Stimulated activated CD4-positive, alpha-beta T cell treated with anti-CD3 and anti-CD28 coated beads, Interleukin-1b, Interleukin-23, amount 100 ng/mL, for 48 hours (primary cell): ENCODE measurements at places on chromosomes 7 and 10.
A peak's percentile ranks its signal among the peaks of the same experiment; 100 is the strongest.

DNA sequence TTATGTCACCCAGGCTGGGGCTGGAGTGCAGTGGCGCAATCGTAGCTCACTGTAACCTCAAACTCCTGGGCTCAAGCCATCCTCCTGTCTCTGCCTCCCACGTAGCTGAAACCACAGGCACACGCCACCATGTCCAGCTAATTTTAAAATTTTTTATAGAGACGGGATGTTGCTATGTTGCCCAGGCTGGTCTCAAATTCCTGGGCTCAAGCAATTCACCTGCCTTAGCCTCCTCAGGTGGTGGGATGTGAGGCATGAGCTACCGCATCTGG lies 123.2 kb upstream of the PARD3 start:
- no peak for DNase-seq

- DNase-seq: no peak
These were observed 219.4 kb downstream of the SEMA3E start for GRCh38 chr7:83429493-83429892.

GRCh38 chr7:99631295-99632109 lies 14.8 kb downstream of the ZSCAN25 start:
- peak; percentile 73 for DNase-seq

DNA sequence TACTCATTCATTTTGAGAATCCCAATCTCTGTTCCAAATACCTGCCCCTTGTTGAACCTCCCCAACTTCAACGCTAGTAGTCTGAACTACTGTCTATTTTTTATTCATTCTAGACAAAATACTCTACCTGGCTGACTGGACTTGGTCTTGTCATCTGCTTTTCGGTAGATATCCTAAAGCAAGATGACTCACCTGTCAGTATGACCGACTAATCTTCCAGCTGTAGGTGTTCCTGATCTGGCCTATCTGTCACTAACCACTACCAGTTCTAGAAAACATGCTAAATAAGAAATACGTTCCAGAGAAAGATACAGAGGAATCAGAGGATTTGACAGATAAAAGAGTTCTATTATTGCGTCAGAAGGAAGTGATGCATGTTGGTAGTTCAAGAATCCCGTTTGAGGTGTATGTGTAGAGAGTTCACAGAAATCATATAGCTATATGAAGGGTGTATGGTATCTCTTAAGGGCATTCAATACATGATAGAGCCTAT lies 81.1 kb downstream of the IDE start:
- DNase-seq: no peak

DNA sequence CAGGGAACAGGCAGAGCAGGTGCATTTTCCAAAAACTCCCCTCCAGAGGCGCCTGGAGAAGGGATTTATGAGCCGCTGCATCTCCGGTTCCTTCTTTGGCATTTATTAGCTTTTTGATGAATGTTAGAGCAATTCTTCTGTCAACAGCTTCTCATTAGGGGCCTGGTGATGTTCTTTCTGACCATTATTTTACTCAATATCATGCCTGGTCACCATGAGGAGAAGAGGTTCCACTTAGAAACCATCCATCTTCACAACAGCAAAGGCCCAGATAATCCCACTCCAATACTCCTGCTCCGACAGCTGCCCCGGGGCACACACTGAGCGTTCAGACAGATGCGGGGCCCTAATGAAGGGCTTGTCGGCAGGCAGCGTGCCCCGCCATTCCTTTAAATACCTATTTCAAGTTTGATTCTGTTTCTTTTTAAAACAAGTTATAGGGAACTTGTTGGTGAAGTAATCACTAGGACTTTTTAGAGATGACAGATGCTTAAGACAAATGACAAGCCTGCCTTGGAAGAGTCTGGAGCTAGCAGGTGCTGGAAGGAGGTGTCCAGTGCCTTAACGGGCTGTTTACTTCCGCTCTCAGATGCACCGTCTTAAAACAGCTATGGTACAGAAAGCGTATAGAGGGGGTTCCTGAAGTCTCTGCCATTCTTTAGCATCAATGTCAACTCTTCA lies 31.7 kb downstream of the ECHDC3 start:
- no peak for DNase-seq

- no peak for DNase-seq
These were observed 177.4 kb downstream of the SFMBT2 start for GRCh38 chr10:7233259-7233991.

- DNase-seq: no peak
These were observed 70.1 kb upstream of the RAB11FIP2 start for GRCh38 chr10:118116715-118117449.

DNA sequence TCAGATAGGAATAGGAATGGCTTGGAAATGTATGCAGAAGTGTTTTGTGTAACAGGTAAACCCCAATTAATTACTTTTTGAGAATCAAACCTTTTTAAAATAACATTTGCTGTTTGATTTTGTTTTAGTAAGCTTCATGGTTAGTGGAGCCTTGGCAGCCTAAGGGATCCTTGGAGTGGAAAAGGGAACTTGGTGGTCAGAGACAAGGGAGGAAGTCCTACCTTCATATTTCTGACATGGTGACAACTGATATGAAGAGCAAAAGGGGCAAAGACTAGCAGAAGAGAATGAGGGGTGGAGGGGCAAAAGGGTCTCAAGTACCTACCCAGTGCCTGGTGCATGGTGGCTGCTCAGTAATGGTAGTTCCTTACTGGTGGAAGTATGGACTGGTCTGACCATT lies 32.3 kb downstream of the AHCYL2 start:
- no peak for DNase-seq

- no peak for DNase-seq
These were observed 8.8 kb downstream of the PDAP1 start for GRCh38 chr7:99399597-99399996.

DNA sequence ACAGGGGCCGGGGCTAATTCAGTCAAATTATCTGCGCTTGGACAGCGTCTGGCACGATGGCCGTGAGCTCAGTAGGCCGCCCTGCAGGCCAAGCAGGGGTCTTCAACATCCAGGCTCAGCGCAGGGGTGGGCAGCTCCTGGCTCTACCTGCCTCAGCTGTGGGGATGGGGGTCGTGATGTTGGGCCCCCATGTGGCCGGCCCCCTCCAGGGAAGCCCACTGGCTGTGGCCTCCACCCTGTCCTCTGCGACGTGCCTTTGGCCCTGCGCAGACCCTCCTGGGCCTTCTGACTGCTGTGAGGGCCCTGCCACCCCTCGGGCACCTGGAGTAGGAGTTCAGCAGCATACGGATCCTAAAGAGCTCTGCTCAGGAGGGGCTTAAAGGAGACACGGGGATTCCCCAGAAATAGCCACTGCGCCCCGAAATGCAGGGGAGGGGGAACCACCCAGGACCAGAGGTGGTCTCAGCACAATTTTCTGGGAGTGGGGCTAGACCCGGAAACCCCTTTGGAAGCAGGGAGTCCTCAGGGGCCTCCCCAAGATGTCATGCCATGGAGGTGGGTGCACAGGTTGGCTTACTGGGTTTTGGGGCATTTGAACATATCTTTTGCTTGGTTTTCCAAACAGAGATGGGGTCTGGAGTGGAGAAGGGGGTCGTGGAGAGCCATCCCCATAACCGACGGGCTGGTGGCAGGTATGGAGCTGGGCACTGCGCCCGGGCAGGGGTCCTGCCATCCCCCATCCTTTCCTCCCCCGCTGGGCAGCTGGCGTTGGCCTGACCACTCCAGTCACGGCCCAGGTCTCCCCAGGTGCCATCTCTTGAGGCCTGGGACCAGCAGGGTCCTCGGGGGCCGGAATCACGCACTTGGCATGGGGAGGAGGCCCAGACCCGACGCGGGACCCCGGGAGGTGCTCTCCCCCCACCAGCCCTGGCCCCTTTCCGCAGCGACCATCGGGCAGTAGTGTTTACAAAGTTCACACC lies 4.0 kb upstream of the ADAP1 start:
- no peak for DNase-seq

- no peak for DNase-seq
These were observed 7.8 kb downstream of the ADAM12 start for GRCh38 chr10:126380352-126381076.

- no peak for DNase-seq
These were observed 53.2 kb upstream of the MTPN start for GRCh38 chr7:136030330-136030729.

DNA sequence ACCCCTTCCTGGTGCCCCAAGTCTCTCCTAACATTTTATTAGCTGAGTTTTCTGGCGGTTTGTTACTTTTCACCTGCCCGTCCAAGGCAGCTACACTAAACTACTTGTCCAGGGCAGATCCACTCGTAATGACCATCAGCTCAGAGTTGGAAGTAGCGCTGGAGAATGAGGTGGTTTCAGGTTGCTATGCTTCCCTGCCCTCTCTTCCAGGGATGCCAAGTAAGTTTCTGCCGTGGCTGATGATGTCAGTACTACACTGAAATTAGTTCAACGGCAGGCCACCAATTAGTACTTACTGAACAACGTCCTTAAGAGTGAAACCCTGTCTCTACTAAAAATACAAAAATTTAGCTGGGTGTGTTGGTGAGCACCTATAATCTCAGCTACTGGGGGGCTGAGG lies 55.2 kb downstream of the DIP2C start:
- DNase-seq: no peak

DNA sequence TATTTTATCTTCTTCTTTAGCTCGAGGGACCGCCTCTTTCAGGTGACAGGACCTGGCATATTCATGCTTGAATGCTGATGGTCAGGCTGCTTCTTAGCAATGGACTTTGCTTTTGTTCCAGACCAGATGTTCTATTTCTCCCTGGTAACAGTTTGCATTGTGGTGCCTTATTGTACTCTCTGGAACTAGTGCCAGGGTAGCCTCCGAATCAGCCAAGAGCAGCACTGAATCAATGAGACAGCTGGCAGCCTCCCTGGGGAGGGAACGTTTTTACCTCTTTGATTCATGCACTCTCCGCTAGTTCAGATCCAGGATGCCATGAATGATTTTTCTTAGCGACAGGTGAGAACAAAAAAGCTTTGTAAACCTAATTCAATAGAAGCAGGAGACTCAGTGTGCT lies 54.1 kb upstream of the NXPH1 start:
- no peak for DNase-seq

GRCh38 chr7:109335951-109336350 lies 766.3 kb downstream of the DNAJB9 start:
- DNase-seq: no peak

GRCh38 chr10:88253622-88254021 lies 329.5 kb downstream of the RNLS start:
- DNase-seq: no peak

- DNase-seq: no peak
These were observed 520.6 kb downstream of the GALNT17 start for GRCh38 chr7:71652510-71652909.

DNA sequence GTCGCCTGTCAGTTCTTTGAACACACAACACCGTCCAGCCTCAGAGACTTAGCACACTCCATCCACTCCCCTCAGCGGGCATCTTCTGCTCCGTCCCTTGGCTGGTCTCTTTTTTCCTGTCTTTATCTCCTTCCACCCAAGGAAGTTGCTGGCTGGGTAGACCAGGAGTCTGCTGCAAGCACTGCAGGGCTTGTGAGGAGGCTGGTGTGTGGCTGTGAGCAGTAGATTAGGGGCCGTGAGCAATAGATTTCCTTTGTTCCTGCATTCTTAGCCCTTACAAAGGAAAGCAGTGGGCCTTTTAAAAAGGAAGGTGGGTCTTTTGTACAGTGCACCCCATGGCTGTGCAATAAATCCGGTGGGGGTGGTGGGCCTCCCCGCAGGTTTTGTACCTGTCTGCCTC lies 100.3 kb upstream of the BTBD16 start:
- DNase-seq: no peak

DNA sequence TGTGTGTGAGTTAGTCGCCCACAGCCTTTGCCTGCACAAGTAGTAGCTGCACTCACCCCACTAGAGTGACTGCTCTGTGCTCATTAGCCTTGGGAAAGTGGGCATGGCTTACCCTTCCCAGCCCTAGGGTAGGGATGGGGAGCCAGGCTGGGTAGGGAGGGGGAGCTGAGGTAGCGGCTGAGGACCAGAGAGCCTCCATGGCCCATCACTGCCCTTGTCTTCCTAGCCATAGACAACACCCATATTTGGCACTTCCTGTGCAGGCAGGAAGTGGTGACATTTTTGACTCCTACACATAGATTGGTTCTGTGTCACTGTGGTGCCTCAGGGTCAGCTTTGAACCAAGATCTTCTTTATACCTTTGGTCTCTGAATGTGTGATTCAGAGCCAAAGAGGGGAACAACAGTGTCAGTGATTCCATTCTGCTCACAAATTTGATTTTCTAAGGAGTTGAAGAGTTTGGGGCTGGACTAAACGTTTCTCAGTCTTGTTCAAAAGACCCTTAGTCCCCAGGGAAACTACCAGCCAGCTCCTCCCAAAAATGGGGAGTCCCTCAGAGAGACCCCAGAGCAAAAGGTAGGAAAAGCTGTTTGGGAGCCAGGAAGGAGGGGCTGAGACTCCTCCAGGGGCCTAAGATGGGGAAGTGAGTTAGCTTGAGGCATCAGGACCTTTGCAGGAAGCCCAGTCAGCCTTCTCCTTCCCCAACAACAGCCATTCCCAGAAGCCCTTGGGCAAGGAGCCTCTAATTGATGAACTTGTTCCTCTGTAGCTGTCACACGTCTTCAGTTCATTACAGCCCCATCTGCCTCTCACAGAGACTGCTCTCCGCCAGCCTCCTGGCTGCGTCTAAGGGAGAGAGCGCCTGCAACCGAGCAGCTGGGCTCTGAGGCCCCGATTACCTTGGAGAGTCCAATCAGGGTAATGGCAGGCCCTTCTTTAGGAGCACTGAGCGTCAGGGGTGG lies 135.0 kb downstream of the CDH23 start:
- peak; percentile 68 for DNase-seq

- no peak for DNase-seq
These were observed 118.9 kb downstream of the PPP1R3A start for GRCh38 chr7:113799896-113800295.

GRCh38 chr10:4196771-4197390 lies 411.9 kb upstream of the KLF6 start:
- no peak for DNase-seq

GRCh38 chr10:102191956-102192355 lies 34.1 kb upstream of the ELOVL3 start:
- no peak for DNase-seq

DNA sequence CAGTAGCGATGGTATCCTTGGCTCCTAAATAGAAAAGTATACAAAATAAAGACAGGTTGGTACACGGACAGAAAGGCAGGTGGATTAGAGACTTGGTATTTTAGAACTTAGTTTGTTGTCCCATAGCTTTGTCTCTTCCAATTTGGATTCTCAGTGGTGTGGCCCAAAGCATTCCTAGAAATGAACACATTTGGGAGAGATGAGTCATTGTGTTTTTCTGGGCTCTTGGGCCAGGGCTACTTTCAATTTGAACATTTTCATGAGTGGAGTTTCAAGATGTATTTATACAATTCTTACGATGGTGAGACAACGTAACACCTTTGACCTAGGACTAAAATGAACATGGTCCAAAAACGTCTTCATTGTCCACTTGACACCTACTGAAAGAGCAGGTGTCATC lies 225.1 kb upstream of the YAE1 start:
- DNase-seq: no peak

GRCh38 chr7:106356-106755 lies 86.0 kb upstream of the FAM20C start:
- no peak for DNase-seq
